Thymus (tissue), 14 donors: ENCODE measurements at places on chromosomes 5 and 9.

DNA sequence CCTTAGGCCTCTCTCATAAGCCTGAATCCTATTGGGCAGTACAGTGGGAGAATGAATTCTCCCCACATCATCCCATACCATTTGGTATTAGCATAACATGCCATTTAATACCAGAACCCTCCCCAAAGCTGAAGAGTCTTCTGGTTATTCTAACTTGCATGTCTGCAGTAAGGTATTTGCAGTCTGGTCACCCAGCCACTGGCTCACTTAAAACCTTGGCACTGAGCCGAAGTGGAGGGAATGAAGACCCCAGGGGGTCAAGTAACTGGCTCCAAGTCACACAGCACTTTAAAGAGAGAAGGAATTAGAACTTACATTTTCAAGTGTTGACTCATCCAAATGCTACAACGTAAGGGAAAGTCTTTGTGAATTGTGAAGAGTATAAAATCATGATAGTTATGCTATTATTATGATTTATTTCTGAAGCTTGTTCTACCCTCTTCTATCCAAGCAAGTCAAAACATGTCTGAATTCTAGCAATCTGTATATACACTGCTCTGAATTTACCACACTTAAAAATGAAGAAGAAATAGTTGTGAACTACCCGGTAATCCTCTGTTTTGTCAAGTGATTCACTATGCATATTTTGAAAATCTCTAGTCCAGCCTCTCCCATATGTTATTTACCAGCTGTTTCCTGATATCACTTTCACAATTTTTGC lies 28.5 kb downstream of the GLRA1 start:
- no peak for DNase-seq
- H3K36me3 ChIP-seq: no peaks in the 10 kb centered on the region
- H3K4me3 ChIP-seq: no peak overlapping the region
- no peak overlapping the region for H3K27ac ChIP-seq

DNA sequence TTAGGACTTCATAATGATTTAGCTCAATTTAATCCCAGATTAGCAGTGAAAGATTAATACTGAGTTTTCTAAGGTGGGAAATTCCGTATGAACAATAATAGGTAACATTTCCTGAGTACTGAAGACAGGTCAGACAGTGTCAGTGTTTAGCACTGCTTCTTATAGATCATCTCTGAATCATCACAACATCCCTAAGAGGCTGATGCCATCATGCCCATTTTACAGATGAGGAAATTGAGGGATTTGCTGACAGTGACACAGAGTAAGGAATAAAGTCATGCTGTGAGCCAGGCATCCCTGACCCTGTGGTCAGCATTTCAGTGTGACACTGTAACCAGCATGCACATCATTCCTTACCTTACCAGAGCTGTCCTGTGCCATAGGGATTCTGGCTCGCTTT lies 44.5 kb downstream of the DAPK1 start:
- peaks cover 4% of the 10 kb centered on the region for H3K4me1 ChIP-seq
- DNase-seq: no peak
- no peak overlapping the region for H3K4me3 ChIP-seq
- H3K36me3 ChIP-seq: peaks cover 51% of the 10 kb centered on the region

DNA sequence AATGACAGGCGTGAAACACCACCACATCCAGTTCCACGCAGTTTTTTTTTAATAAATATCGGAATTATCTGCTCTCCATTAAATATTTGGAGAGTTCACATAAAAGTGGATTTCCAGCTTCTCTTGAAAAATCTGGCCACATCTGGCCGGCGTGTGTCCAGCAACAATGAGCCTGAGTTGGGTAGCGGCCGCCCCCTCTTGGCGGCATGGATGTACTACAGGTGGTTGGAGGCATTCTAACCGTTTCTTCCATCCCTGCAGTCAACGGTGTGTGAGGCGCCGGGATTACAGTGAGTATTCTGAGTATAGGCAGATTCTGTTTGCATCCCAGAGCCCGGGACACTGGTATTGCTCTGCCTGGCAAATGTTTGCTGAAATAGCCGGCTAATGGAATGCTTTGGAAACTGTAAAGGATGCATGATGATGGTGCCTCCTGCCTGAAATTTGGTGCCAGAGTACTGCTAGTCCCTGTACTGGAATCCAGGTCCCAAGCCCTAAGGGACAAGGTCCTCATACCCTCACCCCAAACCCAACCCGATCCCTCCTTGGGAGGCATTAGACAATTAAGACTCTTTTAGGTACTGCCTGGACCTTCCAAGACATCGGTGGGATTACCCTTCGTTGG lies 13.6 kb upstream of the GM2A start:
- no peak overlapping the region for H3K4me3 ChIP-seq
- no peaks in the 10 kb centered on the region for H3K27me3 ChIP-seq
- no peak for DNase-seq

DNA sequence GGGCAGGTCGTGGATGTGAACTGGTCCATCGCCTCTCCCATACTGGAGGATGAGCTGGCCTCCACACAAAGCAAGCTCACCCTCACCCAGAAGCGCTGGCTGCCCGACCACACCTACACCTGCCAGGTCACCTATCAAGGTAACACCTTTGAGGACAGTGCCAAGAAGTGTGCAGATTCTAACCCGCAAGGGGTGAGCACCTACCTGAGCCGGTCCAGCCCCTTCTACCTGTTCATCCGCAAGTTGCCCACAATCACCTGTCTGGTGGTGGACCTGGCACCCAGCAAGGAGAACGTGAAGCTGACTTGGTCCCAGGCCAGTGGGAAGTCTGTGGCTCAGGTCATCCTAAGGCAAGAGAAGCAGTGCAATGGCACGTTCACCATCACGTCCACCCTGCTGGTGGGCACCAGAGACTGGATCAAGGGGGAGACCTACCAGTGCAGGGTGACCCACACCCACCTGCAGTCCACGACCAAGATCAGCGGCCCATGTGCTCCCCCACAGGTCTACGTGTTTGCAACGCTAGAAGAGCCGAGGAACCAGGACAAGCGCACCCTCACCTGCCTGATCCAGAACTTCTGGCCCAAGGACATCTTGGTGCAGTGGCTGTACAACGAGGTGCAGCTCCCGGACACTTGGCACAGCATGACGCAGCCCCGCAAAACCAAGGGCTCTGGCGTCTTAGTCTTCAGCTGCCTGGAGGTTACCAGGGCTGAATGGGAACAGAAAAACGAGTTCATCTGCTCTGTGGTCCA lies 71.3 kb downstream of the INSL6 start:
- DNase-seq: no peak
- no peaks in the 10 kb centered on the region for H3K4me1 ChIP-seq
- no peaks in the 10 kb centered on the region for H3K27me3 ChIP-seq
- H3K4me3 ChIP-seq: no peak overlapping the region

- H3K27me3 ChIP-seq: no peaks in the 10 kb centered on the region
- H3K4me1 ChIP-seq: no peaks in the 10 kb centered on the region
- H3K36me3 ChIP-seq: no peaks in the 10 kb centered on the region
- DNase-seq: no peak
Measured at GRCh38 chr5:97888439-97888838, 705.4 kb upstream of the RIOK2 start.
